Cardiac septum (tissue), 1 donor: ENCODE measurements at places on chromosomes 7 and 10. TPM values are rescaled to one million over a fixed set of nuclear protein-coding genes. Genes with fewer than 3 reads are reported as not detected.

DNA sequence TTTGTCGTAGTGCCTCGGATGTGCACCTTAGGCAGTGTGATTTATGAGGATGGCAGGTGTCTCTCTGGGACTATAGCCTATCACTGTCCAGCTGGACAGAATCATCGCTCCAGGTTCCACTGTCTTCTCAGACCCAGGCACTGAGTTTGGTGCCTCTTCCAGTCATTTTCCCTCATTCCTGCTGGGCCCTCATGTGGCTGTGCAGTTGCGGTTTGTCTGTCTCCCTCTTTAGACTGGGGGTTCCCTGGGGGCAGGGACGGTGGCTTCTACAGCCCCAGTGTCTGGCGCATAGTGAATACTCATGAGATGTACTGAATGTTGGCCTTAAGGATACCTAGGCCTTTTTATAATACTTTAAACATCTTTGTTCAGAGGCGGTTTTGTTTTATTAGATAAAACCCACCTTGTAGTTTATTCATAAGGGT is 28.9 kb downstream of the CCM2 start:
- peak; percentile 22 for DNase-seq

The MRLN gene
- not detected for total RNA-seq

DNA sequence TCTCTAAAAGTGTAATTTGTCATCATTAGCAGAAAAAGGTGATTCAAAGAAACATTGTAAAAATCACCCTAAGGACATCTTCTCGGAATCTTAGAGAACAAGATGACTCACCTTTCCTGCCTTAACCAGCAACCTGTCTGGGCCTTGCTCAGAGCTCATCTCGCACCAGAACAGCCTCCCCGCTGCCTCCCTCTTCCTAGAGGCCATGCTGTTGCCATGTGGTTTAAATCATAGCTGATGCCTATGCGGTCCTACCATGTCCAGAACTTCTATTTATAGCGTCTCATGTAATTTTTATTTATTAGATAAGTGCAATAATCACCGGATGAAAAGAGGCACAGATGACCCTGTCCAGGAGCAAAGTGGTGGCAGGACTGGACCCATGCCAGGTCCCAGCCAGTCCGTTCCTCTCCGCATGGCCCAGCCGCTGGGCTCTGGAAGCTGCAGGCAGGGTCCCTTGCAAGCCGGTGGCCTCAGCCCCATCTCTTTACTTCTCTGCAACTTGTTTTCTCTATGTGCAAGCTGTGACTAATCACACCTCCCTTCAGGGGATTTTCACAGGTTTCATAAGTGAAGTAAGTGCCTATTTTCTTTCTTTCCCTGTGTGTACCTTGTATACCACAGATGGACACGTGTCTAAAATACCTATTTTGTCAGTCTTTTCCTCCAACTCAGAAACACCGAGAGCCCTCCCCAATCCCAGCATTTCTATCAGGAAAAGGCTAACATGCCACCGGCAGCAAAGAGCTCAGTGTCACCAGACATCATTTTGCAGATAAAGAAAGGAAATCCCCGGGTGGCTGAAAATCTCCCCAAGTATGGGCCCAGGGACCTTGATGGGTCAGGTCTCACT is 27.1 kb downstream of the KLF6 start:
- no peak for DNase-seq

DNA sequence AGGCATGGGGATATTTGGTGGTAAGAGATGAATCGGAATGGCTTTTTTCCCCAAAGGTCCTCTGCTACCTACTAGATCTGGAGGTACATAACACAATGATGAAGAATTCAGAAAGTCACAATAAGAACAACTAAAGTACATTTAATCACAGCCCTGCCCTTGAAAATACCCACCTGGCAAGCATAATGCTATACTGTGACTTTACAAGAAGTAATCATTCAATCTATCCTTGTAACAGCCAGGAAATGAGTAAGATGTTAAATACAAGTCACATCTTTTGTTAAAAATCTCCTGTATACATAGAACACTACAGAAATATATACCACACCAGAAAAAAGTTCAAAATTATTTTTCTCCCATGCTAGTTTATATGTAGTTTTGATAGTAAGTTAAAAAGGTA is 108.3 kb upstream of the ABCB5 start:
- no peak for DNase-seq

DNA sequence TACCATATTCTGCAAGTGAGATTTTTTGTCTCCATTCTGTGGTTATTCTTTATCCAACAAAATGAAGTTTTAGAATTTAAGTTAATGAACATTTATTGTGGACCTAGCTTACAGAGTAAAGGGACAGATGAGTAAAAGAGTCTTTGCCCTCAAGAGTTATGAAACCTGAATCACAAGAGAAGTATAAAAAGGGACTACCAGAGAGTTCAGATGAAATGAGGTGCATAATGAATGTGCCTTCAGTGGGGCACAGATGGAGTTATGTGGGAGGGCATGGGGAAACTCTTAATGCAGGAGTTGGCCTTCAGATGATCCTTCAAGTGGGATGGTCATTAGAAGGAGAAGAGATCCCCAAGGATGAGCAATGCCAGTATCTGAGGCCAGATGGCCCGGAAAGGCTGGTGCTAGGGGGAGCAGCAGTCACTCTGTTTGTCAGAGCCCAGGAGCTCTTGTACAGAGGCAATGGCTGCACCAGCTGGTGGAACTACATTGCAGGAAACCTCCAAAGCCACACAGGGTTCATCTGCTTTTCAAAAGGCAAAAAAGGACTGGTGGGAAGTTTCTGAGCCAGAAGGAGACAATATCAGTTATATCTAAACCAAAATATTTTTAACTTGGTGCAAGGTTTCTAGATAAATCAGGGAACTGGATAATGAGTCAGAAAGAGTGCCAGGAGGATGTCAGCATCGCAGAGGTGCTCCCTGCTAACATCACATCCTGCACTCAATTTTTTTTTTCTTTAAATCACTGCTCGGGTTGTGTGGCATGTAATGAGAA is 162.0 kb downstream of the KLF6 start:
- no peak for DNase-seq

DNA sequence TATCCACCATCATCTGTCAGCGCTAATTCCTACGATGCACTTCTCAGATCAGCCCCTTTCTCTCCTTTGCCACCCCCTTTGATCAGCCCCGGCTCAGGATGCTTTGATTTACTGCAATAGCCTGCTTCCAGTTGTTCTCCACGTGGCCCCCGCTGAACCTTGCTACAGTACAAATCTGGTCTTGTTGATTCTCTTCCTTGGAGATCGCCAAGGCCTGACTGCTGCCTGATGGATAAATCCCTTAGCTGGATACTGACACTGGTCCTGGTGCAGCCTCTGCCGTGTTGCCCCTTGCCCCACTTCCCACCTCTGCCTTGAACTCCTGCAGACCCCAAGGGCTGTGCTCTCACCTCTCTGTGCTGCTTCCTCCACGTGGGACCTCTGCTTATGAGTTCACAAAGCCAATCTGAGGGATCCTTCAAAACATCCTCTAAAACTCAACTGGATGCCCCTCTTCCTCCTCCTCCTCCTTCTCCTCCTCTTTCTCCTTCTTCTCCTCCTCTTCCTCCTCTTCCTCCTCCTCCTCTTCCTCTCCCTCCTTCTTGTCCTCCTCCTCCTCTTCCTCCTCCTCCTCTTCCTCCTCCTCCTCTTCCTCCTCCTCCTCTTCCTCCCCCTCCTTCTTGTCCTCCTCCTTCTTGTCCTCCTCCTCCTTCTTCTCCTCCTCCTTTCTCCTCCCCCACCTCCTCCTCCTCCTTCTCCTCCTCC is 15.3 kb downstream of the PLXNA4 start:
- no peak for DNase-seq

- no peak for DNase-seq
Observed at GRCh38 chr7:116180302-116180701, 30.0 kb upstream of the TES start.

The PAX4 gene
- not detected for total RNA-seq

DNA sequence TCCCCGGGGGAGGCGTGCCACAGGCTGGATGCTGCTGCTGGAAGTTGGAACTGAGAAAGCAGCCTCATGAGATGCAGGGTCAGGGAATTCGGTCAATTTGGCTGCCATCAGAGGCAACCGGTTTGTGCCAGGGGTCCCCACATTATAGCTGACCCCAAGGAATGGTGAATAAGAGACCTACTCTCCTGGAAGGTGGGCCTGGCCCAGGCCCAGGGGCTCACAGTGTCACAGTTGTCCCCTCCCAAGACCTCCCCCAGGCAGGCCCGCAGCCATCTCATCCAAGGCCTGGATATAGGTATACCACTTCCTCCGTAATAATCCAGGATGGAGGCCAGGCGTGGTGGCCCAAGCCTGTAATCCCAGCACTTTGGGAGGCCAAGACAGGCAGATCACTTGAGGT is 114.6 kb downstream of the NPTX2 start:
- DNase-seq = no peak

GRCh38 chr7:94561841-94562514 is 52.4 kb downstream of the CASD1 start:
- no peak for DNase-seq

DNA sequence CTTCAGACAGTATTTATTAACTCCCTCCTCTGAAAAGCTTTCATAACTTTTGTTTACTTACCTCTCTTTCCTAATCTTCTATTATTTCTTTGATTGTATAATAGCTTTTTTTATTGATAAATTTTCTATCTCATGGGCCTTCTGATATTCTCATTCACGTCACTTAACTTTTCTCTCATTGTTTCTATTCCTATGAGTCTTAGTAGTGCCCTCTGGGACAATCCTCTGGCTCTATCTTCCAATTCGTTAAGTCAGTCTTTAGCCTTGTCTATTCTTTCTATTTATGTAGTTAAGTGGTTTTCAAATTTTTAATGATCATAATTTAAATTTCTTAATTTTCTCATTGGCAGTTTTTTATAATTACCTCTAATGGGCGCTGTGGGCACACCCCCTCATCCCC is 6.4 kb upstream of the ELMO1 start:
- DNase-seq = no peak

- no peak for DNase-seq
Observed at GRCh38 chr10:134247-135131, 766 bp upstream of the ZMYND11 start.

DNA sequence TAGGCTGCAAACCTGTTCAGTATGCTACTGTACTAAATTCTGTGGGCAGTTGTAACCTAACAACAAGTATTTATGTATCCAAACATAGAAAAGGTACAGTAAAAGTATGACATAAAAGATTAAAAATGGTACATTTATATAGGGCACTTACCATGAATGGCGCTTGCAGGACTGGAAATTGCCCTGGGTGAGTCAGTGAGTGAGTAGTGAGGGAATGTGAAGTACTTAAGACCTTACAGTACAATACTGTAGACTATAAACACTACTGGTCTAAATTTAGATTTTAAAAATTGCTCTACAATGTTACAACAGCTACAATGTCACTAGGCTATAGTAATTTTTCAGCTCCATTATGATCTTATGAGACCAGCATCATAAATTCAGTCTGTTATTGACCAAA is 146.0 kb upstream of the GNAI1 start:
- no peak for DNase-seq

DNA sequence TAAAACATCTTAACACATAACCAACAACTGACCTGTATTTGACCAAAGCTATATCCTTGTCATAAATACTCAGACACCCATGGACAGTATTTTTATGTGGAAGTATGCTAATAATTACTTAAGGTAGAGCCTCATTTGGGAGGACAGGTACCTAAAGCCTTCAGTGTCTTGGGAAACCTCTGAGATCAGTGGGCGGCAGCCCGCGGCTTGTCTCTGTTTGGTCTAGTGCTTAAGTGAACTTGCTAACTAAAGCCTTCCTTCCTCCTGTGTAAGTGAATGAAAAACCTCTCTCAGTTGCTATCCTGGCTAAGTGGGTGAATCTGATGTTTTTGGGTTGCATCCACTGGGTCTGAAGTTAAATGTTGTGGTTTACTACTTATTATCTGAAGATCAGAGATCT is 144.5 kb upstream of the AGR3 start:
- no peak for DNase-seq

DNA sequence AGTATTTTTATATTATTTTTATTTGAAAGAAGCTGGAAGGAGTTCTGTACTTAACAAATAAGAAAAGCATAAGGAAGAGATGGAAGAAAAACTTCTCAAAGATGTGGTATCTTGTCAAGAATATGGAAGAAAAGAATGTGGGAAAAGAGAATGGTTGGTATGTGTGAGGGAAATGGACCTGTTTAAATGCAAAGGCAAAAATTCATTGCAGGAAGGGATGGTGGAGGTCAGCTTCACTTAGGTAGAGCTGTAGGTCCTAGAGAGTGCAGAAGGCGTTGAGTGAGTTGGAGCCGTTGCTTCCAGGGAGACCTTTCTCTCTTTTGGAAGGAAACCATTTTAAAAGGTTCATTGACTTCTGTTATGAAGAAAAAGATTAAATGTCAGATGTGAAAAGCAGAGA is 107.3 kb downstream of the EXOC4 start:
- DNase-seq = no peak

The ALOX5 gene
- 4.9 TPM for total RNA-seq

The ARMC3 gene
- 0.38 TPM for total RNA-seq

The GPNMB gene
- 239 TPM for total RNA-seq

GRCh38 chr10:125160856-125161706 is 718 bp upstream of the CTBP2 start:
- peak; percentile 84 for DNase-seq
